Right ventricle myocardium inferior (tissue), 1 donor: ENCODE measurements at places on chromosomes 13 and 19.

DNA sequence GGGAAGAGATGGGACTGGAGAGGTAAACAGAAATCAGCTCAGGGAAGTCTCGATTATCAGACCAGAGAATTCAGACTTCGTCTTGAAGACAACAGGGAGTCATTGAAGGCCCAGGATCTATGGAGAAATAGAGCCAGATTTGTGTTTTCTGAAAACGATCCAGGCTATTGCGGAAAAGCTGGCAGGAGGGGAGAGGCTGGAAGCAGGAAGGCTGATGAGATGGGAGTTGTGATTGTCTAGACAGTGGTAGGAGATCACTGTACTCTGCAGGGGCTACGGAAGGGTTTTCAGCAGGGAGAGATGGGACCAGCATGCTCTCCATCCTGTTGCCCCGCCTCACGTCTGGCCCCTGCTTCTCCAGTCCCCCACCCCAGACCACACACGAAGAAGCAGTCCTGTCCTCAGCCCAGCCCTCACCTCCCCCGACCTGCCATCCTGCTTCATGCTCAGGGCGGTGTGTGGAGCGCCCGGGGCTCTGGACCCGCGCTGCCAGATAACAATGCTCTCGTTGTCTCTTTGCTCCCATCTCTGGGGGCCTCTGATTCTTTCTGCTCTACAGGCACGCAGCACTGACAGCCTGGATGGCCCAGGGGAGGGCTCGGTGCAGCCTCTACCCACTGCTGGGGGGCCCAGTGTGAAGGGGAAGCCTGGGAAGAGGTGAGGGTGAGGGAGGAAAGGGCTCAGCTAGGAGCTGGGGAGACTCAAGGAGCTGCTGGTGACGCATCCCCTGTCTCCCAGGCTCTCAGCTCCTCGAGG is 1.9 kb downstream of the ARHGAP33 start:
- no peak for DNase-seq

DNA sequence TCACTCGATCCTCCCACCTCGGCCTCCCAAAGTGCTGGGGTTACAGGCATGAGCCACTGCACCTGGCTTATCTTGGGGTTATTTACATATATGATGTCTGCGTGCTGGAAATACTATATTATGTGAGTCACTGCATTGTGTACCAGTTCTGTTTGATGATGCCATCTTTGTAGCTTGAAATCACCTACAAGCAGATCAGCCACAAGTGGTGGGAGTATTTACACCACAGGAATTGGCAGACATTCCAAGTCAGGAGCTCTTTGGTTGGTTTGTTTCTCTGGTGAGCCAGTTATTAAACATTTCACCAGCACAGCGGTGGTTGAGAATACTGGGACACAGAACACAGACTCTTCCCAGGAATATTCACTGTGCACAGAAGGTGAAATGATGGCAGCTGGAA is 4.5 kb upstream of the TIMM44 start:
- no peak for DNase-seq

DNA sequence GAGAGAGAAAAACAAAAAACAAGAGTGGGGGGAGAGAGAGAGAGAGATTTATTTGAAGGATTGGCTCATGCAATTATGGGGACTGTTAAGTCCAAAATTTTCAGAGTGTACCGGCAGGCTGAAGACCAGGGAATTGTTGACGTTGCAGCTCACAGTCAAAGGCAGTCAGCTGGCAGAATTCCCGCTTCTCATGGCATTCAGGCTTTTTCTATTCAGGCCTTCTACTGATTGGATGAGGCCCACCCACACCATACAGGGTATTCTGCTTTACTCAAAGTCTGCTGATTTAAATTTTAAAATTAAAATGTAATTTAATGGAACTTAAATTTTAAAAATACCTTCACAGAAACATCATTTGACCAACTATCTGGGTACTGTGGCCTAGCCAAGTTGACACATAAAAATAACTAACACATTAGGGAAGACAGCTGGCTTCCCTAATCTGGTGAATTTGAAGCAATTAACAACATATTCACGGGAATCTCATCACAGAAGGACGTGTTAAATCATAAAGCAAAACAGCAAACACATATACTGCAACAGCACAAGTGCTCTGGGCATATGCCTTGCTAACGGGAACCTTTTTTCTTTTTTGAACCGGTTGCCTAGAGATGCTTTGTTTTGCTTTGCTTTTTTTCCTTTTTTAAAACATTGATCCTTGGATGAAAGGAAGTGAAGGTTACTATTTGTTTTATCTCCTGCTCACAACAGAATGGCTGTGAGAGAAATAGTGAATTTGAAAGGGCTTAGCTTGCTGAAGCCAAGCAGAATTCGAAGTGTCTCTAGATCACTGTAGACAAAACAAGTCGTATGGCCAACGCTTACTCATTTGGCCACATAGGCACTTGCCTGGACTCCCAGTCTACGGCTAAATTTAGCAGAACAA is 505.1 kb downstream of the IRS2 start:
- no peak for DNase-seq

DNA sequence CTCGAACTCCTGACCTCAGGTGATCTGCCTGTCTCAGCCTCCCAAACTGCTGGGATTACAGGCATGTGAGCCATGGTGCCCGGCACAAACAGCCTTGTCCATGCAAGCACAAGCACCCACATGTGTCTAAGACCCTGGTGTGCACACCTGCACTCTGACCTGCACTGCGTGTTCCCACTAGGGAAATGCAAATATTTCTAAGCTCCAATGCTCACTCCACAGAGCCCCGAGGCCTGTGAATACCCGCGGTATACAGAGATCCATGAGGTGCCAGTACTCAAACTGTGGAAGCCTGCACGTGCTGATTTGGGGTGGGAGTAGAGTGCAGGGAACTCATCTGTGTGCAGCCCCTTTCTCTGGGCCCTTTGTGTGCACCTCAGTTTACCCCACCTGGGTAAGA is 14.7 kb downstream of the GADD45B start:
- no peak for DNase-seq

DNA sequence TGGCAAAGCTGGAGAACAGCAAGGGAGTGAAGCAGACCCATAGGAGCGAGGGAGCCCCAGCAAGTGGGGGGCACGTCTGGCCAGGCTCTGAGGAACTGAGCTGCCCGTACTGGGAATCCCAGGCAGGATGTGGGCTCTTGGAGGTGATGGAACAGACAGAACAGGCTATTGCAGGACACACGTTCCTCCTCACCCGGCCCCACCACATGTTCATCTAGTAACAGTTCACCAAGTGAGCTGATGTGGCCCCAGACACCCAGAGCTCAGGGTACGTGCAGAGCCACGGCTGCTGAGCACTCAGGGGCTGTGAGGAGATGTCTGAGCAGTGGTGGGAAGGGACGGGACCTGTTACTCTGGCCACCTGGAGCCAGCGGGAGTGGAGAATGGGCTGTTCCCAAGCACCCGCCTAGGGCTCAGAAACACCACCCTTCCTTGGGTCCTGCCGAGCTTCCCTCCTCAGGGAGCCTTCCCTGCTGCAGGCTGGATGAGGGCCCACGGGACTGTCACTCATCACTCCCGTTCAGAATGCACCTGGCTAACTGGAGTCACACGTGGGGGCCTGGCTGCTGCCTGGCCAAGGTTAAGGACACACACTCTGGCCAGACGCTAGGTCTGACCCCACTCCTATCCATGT is 18.4 kb downstream of the ELL start:
- peak; percentile 70 for DNase-seq

DNA sequence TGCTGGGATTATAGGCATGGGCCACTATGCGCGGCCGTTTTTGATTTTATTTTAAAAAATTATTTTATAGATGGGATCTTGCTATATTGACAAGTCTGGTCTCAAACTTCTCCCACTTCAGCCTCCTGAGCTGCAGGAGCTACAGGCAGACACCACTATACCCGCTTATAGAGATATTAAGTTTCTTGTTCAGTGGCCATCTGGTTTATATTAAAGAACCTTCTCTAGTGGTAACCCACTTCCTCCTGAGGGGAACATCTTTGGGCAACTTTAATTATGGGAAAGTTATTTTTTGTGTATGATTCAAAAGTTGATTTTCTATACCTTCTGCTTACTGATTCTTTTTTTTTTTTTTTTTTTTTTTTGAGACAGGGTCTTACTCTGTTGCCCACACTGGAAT is 172.7 kb downstream of the KLF5 start:
- DNase-seq, result no peak

DNA sequence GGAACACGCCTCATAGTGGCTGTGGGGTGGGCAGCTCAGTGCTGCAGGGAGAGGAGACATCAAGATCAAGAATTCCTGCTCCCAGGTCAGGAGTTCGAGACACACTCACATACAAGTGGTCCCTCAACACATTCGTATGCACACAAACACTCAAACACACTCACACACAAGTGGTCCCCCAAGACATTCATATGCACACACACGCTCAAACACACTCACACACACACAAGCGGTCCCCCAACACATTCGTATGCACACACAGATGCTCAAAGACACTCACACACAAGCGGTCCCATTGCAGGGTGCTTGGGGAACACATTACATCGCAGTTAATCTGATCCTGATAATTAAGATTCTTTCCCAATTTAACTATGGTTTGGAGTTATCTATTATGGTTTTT is 28.2 kb downstream of the FCGBP start:
- DNase-seq, result no peak

DNA sequence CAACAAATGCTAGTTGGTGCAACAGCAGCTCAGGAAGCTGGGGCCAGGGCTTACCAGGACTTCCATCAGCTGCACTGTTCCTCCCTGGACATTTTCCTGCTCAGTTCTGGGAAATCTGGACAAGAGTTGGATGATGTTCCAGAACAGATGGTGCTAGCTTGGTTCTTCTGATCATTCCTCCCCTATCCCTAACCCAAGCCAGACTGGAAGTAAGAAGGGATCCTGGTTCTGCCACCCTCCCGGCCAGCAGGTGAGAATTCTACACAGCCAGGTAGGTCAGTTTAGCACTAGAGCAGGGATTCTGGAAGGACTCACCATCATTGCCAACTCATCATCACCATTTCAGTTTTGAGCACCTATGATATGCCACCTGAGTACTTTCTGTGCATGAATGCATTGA is 30.2 kb downstream of the CACNA1A start:
- no peak for DNase-seq

GRCh38 chr19:55661826-55662225 is 7.0 kb downstream of the U2AF2 start:
- DNase-seq, result no peak

DNA sequence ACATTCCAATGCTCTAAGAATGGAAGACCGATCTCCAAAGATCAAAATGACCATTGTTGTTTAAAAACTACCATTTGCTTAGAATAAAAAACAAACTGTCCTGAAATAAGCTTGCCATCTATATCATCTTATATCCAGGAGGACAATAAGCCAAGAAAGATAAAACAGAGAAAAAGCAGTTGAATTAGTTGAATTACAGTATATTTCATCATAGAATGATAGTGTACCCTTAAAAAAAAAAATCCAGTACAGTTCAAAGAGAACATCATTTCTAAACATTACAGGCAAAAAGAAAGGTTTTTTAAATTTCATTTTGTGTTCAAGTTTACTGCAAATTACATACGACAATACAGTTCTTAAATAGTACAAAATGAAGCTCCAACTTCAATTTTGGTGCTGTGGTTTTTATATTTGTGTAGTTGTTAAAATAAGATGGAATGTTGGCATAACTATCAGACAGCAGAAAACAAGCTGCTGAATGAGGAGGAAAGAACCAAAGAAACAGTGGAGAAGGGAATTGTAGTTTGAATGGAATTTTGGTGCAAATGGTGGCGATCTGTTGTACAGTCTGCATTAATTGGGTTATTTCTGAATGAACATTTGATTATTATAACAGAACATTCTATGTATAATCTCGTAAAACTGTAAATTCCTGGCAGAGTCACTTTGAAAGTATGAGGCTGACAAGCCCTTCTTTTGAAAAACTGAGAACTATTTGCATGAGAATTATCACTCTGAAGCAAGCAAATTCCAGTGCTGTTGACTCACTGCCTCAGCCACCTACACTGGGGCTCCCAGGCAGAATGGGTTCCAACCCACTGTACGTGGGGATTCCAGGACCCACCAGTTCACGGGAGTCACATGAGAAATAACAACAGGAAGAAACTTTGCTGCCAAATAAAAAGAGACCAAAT is 37.7 kb downstream of the LHFPL6 start:
- DNase-seq, result no peak

DNA sequence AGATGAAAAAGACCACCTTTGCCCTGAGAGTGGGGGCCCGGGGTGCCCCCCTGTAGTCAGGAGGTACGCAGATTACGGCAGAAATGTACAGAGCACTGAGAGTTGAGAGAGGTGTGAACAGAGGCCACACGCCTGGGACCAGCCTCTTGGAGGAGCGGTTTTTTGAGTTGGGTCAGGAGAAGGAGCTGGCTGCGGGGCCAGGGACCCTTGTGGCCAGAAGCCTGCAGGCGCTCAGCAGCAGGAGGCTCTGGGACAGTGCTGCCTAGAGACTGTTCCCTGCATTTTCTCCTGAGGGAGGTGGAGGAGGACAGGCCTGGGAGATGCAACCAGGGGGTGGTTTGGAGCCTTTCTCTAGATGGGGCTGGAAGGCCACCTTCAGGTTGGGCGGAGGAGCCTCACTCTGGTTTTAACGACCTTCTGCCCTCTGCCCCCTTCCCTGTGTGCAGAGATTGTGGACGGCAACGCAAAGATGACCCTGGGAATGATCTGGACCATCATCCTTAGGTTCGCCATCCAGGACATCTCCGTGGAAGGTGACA is 39.7 kb downstream of the CAPN12 start:
- DNase-seq, result no peak

- DNase-seq, result no peak
Observed at GRCh38 chr13:30569901-30570576, 47.7 kb upstream of the USPL1 start.

- no peak for DNase-seq
Observed at GRCh38 chr13:64071352-64071751, 2655.7 kb upstream of the PCDH20 start.

DNA sequence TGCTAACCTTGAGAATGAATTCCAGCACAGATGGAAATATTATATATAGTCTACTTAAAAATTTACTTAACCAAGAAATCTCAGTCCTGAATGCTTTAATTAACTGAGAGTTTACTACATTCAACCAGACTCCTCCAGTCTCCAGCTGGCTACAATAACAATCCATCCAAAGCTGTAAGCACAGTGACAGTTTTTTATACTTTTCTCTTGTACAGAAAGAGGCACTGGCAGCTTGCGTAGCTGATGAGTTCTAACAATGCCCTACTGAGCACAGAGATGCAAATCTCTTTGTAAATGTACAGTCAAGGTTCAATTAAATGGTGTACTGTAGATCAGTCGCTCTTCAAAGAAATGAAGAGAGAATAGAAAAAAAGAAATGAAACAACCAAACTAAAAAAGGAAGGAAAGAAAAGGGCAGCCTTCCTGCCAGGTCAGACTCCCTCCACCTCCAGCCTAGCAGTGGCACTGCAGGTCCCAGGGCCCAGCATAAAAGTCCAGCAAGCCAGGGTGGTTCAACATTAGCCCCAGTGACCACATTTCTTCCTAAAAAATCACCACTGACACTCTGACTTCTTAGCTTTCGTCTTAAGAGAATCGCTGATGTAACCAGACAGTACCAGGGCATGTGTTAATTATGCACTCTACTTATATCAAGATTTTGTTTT is 88.4 kb downstream of the SACS start:
- DNase-seq, result no peak
